Muscle of arm (tissue), 14 donors: ENCODE measurements at places on chromosomes 16 and 17.

DNA sequence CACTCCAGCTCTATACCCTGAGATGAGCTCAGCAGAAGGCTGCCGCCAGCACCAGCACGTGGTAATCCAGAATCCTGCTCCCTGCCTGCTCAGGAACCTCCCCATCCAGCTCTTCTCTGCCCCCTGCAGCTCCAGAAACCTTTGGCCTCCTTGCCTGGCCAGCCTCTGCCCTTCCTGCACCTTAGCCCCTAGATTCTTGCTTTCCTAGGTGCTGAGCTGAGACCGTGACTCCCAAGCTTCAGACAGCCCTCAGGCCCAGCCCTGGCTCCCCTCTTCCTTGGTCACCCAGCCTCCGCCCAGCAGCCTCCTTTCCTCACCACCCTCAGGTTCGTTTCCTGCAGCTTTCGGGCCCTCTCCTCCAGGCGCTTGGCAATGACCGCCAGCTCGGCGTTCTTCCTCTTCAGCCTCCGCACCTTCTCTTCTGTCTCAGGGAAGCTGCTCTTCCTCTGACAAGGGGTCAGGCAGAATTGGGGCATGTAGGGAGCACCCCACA, 2.6 kb downstream of the TSPOAP1 start:
- DNase-seq = no peak

- no peak for DNase-seq
Measured at GRCh38 chr17:59466946-59467801, 98.2 kb upstream of the DHX40 start.

DNA sequence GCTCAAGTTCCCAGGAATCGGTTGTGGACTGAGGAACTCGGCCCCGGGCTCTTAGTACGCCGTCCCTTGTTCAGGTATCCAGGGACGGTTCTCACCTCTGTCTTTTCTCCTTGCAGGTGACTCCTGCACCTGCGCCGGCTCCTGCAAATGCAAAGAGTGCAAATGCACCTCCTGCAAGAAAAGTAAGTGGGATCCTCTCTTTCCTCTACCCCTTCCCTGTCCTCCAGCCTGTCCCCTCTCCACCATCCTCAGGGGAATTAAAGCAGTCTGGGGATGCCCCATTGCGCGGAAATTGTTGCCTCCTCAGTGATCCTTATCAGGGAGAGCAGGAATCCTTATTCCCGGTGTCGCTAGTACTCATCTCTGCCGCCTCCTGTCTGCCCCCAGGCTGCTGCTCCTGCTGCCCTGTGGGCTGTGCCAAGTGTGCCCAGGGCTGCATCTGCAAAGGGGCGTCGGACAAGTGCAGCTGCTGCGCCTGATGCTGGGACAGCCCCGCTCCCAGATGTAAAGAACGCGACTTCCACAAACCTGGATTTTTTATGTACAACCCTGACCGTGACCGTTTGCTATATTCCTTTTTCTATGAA, 585 bp downstream of the MT2A start:
- DNase-seq = no peak

GRCh38 chr16:56807011-56807675, 57.9 kb upstream of the SLC12A3 start:
- DNase-seq = no peak

DNA sequence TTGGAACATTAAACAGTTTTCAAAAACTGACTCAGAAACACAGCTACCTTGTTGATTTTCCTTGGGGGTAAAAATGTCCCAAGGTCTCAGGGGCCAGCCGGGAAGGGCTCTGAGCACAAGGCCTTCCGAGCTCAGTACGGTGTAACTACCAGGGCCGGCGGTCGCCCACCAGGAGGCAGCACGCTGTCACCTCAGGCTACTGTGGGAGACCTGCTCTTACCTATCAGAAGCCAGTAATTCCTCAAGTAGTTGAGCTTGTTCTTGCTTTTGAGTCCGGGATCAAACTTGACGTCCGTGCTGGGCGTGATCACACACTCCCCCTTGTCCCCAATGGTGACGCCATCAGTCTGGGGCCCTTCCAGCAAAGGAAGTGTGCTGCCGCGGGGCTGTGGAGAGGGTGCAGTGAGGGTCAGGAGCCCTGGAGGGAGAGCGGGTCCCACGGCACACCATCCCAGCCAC, 43.4 kb upstream of the ICAM2 start:
- peak; percentile 12 for DNase-seq

DNA sequence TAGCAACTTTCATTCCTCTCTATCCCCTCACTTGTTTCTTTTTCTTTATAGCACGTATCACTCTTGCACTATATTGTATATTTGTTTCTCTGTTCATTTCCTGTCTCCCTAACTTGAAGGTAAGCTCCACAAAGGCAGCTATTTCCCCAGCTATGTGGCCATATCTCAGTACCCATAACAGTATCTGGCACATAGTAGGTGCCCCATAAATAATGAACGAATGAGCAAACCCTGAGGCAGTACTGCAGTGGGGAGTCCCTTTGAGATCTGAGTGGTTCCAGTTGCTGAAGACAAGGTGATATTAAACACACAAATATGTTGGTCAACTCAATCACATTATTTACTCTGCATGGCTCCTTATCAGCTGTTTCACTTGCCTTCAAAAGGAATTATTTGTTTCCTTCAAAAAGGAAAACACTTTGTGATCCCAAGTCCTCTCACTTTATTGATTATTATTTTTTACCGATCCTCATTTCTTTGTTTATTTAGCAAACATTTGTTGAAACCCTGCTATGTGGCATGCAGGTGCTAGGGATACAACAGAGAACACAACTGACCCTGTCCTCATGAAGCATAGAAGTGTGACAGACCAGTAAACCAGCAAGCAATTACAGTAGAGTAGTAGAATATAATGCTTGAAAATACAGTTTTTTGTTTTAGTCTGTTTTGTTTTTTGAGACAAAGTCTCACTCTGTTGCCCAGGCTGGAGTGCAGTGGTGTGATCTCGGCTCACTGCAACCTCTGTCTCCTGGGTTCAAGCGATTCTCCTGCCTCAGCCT, 5.7 kb upstream of the ADAP2 start:
- DNase-seq = no peak
